ENCODE measurements at places on chromosomes 7 and 10.
A peak's percentile ranks its signal among the peaks of the same experiment; 100 is the strongest.

GRCh38 chr10:6977398-6978186 lies 397.5 kb upstream of the PRKCQ start:
- DNase-seq, result no peak

DNA sequence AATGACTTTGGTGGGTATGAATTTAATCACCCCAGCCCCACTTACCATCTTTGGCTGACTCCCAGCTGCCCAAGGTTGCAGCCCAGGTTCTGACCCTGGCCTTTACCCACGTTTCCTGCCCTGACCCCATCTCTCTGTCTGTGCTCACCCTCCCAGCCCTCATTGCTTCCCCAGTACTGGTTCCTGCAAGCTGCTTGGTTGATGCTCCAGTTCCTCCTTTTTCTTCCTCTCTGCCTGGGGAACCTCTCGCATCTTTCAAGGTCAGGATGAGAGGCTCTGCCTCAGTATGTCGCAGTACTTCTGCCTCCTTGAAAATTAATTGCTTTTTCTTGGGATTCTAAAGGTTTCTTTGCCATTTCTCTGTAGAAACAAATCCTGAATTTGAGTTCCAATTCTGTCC lies 263.8 kb upstream of the ZNF32 start:
- no peak for DNase-seq

DNA sequence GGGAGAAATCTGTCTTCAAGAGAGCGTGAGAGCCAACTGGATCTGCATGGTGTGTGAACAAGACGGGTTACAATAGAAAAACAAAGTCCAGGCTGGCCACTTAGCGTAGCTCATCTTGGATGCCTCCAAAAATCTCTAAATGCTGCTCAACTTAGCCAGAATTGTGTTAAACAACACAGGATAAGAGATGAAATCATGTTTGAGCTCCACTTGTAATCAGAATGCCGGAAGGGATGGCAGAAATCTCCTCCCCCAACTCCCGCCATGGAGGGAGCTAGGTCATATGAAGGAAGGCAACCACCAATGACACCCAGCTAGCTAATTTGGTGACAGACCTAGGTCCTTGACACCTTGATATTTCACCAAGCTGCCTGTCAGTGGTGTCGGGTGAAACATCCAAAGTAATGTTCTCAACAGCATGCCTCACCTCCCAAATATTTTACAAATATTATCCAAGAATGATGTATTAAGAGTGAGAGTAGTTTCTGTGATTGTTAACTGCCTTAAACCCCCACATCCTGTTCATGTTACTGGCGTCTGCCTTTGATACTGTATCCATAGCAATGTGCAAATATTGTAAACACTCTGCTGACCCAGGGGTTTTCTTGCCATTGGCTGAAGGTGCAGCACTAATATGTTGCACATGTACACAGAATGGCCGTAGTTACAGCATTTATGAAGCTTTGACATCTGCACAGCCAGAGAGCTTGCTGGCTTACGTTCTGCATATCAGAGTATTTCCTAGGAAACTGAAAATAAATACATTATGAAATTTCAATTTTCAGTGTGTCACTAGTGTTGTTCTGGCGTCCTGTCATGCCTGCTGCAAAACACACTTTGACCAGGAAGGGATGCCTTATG lies 25.8 kb downstream of the TMEM254 start:
- no peak for DNase-seq

GRCh38 chr10:29957907-29958331 lies 101.5 kb downstream of the JCAD start:
- DNase-seq, result peak; percentile 56

GRCh38 chr7:45972629-45973312 lies 51.7 kb upstream of the IGFBP3 start:
- DNase-seq, result no peak

DNA sequence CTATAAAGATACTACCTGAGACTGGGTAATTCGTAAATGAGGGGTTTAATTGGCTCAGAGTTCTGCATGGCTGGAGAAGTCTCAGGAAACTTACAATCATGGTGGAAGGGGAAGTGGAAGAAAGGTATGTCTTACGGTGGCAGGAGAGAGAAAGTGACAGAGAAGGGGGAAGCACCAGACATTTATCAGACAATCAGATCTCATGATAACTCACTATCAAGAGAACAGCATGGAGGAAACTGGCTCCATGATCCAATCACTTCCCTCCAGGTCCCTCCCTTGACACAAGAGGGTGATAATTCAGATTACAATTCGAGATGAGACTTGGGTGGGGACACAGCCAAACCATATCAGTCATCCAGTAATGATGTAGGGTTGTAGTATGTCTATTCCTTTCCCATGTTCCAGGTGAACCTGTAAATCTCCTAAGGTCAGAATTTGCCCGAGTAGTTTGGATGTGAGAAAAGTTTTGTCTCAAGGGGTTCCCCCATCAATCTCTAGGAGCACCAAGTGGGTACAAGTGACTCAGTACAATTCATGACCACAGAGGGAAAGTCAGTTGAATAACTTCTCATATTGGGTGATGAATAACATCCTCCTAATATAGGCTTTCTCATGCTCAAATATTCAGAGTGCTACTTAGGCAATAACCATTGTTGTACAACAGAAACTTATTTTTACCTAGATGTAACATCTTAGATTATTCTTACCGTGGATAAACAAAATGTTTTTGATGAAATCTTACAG lies 39.7 kb upstream of the MTPN start:
- DNase-seq, result no peak

GRCh38 chr10:118979661-118980060 lies 49.9 kb upstream of the NANOS1 start:
- DNase-seq, result no peak

GRCh38 chr7:70630440-70630817 lies 501.5 kb upstream of the GALNT17 start:
- DNase-seq, result no peak

- no peak for DNase-seq
These were observed 642.8 kb upstream of the LRRTM3 start for GRCh38 chr10:66283064-66283463.

- no peak for DNase-seq
These were observed 21.0 kb downstream of the ZCCHC24 start for GRCh38 chr10:79424221-79425073.

- no peak for DNase-seq
These were observed 10.8 kb upstream of the VWC2 start for GRCh38 chr7:49762666-49763065.

DNA sequence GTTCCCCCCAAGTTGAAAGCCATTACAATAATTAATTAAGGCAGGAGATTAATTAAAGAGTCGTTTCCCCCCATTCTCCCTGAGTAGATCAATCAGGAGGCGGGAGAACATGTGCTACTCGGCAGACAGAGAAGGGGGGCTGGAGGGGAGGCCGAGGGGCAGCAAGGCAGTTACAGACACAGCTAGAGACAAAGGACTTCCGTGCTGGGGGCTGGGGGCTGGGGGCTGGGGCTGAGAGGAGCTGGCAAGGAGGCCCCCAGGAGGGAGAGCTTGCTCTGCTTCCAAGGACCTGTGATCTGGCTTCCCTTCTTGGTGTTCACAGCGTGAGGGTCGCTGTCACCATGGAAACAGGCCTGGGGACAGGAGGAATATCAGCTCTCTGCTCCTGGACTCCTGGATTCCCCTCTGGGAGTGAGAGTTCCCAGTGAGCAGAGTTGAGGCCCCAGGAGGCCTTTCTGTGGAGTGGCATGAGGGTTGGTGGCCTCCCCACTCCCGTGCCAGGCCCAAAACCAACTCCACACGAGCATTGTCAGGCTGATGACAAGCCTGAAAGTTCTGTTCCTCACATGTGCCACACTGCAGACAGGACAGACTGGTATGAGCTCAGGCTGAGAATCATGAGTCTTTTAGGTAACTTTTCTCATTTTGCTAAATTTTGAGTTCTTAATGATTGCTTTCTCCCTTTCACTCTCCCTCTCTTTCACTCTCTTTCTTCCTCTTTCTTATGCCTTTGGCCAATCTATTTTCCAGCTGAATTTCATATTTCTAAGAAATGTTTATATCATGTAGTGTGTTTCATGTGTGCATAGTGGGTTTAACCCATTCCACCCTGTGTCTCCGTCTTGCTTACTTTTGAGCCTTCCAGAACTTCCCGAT lies 16.4 kb downstream of the FAM241B start:
- DNase-seq, result peak; percentile 67

GRCh38 chr10:133274751-133275683 lies 1.7 kb downstream of the ADAM8 start:
- DNase-seq, result no peak

DNA sequence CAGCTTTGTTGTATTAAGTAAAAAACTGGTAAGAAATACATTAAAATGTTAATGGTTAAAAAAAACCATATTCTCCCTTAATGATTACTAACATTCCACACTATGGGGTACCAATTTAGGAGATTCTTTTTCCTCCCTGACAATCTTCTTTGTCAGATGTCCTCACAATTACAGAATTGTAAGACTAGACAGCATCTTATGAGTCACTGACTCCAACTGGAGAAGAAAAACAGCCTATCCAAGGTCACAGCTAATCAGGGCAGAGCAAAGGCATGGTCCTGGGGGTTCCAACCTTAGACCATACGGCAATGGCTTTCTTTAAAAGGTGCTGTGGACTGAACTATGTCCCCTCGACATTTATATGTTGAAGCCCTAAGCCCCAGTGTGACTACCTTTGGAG lies 127.6 kb downstream of the DLG5 start:
- no peak for DNase-seq

DNA sequence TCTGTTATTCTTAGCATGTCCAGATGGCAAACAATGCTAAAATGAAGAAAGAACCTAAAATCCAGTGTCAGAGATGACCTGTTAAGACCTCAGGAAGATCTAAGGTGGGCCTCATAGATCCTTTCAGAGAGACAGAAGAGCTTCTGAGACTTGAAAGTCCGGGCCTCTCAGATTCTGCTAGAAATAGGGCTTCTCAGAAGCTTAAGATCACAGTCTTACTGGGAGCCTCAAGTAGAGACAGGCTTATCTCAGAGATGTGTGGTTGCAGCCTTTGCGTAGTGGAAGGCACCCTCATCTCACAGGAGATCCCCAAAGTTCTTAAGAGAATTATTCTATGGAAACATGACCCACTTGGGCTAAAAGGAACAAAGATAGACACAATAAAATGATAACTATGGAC lies 642.8 kb downstream of the TNS3 start:
- DNase-seq, result no peak
